ENCODE measurements at places on chromosomes 1 and 21.

DNA sequence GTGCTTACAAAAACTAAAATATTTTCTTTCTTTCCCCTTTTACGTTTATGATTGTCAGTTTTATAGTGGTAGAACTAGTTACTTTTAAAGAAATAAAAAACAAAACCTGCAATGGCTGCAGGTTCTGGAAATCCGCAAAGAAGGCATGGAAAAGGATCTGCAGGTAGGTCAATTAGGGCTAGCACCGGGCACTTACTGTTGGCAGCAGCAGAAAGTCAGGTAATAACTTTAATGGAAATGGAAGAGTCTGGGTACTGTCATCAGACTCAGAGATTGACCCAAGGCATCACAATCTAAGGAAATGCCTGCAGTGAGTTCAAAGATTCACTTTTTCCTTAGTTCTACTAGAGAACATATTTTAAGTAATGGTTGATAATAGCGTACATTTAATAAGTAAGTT is 1136.3 kb upstream of the B3GALT2 start:
- DNase-seq = no peak

DNA sequence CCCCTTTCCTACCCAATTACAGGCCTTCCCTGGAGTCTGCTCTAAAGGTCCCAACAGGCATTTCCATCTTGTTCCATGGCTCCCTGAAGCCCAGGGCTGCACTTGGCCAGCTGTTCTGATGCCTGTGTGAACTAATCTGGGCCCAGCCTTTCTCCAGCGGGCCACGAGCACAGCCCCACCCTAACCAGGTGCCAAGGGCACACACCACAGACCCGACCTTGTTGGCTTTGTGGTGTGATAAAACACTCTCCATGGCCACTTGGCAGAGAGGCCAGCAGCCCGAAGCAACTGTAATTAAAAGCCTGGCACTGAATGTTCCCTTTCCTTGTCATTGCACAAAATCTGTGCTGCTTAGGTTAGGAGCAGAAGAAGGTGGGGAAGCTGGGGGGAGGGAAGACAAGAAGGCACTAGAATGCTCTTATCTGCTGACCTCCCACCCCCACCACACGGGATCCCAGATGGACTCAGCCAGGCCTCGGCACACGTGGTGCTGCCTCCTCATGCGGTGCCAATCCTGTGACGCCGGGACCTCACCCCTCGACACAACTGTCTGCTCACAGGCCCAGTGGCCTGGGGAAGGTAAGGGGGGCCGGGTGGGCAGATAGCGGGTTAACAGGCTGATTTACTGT is 9.9 kb downstream of the HCRTR1 start:
- DNase-seq = no peak

DNA sequence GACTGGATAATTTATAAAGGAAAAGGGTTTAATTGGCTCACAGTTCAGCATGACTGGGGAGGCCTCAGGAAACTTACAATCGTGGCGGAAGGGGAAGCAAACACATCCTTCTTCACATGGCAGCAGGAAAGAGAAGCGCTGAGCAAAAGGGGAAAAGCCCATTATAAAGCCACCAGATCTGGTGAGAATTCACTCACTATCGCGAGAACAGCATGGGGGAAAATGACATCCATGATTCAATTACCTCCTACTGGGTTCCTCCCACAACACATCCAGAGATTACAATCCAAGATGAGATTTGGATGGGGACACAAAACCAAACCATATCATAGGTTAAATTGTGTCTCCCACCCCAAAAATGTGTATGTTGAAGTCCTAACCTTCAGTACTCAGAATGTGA is 491.7 kb downstream of the SETD4 start:
- DNase-seq = no peak

- no peak for DNase-seq
Measured at GRCh38 chr1:39220891-39221870, 16.7 kb downstream of the MACF1 start.

DNA sequence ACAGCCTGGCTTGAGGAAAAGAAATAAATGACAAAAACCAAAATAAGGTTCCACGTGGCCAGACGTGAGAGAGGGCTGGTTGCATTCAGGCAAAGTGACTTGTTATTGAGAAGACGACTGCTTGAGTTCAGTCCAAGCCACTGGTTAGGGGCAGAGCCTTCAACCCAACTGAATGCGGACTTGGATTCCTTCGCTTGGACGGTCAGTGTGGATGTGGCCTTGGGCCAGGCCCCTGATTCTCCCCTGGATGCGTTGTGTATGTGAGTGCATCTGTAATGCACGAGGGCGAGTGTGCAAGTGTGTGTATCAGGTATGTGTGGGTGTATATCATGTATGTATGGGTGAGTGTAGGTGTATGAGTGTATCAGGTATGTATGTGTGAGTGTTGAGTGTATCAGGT is 1.9 kb downstream of the PLA2G2F start:
- no peak for DNase-seq

DNA sequence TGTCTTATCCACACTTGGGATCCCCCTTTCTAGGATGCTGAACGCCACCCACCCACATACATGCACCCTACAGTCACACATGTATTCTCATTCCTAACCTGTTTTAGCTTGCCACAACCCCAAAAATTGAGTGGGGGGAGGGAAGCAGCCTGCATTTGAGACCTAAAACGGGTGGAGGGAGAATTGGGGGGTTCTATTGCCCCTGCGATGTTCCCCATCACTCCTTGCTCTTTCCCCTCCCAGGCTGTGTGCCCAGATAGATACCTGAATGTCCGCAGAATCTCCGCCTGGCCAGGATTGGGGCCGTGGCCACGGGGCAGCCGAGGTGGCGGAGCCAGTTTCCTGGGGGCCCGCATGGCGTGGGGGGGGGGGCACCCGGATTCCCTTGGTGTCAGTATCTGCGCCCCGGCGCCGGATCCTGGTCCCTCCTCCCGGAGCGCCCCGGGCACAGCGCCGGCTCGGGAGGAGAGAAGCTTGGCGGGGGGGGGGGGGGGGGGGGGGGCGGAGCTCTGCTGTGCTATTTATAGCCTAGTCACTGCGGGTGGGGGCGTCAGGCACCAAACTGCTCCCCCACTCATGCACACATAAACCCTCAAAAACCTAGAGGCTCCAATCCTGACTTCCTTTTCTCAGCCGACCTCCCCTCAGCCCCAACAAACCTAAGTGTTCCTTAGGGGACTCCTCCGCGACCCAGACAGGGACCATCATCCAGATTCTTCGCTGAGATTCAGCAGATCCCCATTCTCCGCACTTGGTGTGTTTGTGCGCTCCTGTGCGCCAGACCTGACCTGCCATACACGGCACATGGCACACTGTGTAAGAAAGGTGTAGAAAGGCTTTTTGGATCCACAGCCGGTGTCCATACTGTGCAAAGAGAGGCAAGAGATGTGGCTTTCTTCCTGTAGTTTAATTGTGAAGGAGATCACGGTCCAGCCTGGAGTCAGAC is 1.9 kb downstream of the ANKRD34A start:
- peak; percentile 23 for DNase-seq

DNA sequence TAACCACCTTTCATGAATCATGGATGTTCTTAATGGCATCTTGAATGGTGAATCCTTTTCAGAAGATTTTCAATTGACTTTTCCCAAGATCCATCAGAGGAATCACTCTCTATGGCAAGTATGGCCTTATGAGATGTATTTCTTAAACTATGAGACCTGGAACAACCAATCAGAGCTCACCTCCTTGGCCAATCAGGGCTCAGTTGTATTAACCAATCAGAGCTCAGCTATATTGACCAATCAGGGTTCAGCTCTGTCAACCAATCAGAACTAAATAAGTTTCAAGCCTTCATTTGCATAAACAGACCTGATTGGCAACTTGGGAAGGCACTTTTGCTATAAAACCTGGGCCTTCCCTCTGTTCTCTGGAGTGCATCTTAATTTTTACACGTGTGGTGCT is 13.6 kb upstream of the FAM3B start:
- no peak for DNase-seq

- no peak for DNase-seq
Measured at GRCh38 chr1:53310847-53311681, 16.8 kb downstream of the LRP8 start.

- no peak for DNase-seq
Measured at GRCh38 chr1:43781574-43781973, 74.2 kb downstream of the ST3GAL3 start.

DNA sequence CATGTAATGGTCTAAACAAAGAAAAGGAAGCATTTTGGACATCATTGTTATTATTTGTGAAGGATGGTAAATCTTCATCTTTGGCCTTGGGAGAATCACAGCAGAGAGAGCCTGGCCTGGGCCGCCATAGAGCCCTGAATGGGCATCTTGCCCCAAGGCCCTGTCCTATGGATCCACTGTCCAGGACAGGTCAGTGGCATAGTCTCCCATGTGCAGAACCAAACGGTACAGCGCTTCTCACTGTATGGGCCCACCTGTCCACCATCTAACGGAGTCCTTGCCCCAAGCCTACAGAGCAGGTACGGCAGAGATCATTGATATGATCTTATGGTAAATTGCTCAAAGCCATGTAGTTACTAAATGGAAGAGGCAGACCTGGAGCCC is 185.7 kb downstream of the FOXD2 start:
- DNase-seq = no peak

- no peak for DNase-seq
Measured at GRCh38 chr1:83990734-83991133, 8.2 kb downstream of the TTLL7 start.

- DNase-seq = no peak
Measured at GRCh38 chr1:53495633-53496345, 36.6 kb downstream of the DMRTB1 start.

DNA sequence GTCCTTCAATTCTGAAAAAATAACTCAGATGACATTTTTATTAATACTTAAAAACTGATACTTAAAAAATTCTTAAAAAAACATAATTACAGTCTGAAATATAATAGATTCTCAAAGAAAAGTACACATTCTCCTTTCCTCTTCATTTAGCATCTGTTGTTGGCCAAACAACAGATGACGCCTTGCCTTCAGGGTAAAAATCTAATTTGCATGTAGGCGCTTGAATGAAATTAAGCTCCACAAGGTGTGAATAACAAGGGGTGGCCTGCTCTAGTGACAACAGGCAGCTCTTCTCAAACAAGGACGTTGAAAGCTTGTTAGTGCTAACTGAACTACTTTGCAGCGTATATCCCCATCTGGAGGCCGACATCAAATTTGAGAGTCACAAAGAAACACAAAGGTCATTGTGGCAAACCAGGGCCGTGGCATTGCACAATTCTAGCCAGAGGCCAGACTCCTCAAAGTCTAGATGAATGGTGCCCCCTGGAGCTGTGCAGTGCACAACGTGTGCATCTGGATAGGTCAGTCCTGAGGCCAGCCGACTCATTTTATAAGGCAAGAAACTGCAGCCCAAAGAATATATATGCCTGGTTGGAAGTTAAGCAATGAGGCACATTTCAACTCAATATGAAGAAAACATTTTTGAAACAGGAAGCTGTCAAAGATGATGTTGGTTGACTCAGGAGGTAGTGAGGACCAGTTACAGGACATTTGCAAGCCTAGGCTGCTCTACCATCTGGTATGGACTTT is 459.2 kb upstream of the RUNX1 start:
- peak; percentile 21 for DNase-seq

DNA sequence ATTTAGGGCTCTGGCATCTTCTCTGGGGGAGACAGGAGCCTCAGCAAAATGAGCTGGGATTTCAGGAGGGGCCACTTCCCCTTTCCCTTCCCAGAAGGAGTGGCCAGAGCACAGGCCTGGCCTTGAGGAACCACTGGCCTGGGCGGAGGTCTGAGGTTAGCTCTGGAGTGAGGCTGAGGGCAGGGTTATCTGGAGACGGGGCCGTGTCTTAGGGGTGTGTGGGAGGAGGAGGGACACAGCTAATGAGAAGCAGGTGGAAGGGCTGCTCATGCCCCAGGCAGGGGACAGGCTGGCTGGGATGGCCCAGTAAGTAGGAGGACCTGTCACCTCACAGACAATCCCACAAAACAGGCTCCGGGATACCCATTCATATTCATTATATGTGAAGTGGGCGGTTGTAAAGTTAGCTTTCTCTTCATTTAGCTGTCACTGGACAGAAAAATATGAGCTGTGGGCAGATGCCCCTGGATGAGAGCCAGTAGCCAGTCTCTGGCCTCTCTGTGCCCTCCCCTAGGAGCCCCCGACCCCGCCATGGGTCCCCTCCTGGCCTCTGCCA is 12.4 kb downstream of the ALX3 start:
- no peak for DNase-seq

DNA sequence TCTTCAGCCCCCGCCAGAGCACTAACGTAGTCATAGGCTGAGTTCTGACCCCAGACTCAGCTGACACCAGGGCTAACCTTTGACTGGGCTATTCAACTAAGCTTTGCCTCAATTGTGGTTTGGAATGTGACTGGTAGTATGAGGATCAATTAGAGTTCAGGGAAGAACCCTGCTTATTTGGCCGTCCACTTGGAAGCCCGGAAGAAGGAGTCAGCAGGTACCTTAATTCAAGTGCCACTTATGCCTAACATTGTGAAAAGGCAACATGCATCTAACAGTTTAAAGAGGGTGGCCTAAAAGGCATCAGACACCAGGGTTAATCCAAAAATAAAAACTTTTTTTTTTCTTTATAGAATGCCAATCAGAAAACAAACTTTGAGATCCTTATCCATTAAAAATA is 92.3 kb downstream of the BEND5 start:
- no peak for DNase-seq

GRCh38 chr1:202121006-202121405 is 1.7 kb upstream of the GPR37L1 start:
- DNase-seq = no peak

- DNase-seq = no peak
Measured at GRCh38 chr1:238772322-238772721, 614.0 kb upstream of the CHRM3 start.

- no peak for DNase-seq
Measured at GRCh38 chr1:85473390-85473789, 8.4 kb upstream of the DDAH1 start.

DNA sequence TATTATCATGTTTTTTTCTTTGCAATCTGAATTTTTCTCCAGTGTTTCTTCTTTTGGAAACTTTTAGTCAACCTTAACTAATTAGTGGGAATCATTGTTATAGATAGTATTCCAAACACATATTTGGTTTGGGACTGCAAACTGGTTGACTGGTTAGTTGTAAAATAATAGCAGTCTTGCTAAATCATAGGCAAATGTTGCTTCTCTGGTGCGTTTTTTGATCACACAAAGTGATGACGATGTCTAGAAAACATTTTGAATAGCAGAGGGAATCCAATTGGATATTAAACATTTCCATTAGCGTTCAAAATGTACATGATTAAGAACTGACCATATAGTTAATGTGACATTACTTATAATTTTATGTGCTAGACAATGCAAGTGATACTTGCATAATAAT is 4.5 kb downstream of the DNAJB4 start:
- DNase-seq = no peak

DNA sequence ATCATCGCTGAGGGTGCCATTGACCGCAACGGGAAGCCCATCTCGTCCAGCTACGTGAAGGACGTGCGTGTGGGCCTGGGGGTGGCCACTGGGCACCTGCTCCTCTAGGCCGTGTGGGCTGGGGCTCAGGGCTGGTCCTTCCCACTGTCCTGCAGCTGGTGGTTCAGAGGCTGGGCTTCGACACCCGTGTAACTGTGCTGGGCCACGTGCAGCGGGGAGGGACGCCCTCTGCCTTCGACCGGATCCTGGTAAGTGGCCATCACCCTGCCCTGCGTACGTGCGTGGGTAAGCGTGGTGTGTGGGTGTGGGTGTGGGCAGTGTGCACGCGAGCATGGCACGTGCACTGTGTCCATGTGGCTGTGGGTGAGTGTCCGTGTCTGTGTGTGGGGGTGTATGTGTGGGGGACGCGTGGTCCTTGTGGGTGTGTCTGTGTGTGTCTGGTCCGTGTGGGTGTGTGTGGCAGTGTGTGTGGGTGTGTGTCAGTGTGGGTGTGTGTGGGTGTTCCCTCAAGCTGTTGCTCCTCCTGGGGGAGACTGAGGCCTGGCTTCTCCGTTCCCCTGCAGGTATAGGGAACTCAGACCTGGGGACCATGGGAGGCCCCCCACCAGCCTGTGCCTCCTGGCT is 16.5 kb downstream of the PFKL start:
- DNase-seq = no peak

GRCh38 chr1:247118946-247119446 is 14.8 kb upstream of the ZNF669 start:
- DNase-seq = peak; percentile 16
